ENCODE measurements at places on chromosomes 1 and 21.

GRCh38 chr1:173333581-173333980 is 126.5 kb upstream of the TNFSF4 start:
- no peak for DNase-seq

GRCh38 chr1:229478852-229479251 is 29.3 kb downstream of the NUP133 start:
- no peak for DNase-seq

DNA sequence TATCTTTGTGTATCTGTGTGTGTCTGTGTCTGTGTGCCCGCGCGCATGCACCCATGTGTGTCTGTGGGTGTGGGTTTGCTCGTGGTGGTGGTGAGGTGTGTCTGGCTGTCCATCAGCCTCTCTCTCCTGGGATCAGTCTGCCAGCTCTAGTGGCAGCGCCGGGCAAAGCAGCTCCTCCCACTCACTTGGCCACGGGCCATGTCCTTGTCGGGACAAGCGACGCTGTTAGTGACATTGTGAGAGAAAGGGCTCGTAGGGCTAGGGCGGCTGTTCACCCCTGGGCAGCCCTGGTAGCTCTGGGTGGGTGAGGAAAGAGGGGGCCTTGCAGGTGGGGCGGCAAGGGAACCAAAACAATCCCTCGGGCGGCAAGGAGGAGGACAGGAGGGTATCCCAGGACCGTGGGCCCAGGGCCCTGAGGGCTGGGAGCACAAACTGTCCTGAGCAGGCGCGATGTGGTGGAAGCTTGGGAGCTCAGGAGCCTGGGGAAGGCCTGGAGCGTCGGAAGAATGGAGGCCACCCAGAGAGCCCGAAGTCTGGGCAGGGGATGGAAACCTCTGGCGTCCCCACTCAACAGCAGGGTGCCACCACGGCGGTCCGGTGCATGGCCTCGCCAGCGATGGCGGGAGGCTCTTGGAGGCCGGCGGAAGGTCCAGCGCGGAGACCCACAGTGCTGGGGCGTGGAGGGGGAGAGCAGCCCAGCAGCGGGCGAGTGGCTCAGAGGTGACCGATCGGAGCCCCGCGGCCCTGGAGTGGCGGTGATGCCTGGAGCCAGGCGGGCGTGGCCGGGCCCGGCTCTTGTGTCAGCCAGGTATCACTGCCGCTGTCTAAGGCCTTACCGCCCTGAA is 140.5 kb downstream of the LIPI start:
- DNase-seq: no peak

GRCh38 chr1:94634977-94635416 is 93.4 kb upstream of the F3 start:
- DNase-seq: no peak

GRCh38 chr1:40389322-40389803 is 15.8 kb downstream of the SMAP2 start:
- DNase-seq: no peak

DNA sequence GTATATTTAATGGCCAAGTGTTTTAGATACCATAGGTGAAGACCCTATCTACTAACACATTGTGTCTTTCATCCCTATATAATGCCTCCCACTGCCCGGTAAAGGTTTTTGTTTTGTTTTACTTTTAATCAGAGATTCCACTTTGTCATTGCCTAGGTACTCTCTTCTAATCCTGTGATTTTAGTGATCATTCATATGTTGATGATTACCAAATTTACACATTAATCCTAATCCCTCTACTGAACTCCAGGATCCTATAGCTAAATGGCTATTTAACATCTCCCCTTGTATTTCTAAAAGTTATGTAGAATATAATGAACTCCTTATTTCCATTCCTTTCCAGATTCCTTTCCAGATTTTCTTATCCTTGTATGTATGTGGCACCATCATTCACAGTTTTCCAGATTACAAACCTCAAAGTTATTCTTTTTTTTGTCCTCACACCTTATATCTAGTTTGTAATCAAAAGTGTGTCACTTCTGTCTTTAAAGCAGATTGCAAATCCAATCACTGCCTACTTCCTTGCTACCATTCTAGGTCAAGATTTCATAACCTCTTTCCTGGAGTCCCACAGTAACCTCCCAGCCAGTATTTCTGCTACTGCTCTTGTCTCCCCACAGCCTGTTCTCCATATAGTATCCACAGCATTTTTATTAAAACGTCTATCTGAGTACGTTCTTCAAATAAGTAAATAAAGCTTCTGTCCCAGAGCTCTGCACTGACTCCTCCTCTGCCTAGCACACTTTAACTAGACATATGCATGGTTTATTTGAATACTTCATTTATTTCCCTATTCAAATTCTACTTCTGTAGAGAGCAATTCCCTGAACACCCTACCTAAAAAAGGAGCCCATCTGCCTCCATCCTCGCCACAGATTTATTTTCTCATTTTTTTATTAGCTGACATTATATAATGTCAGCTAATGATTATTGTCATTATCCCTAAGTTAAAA is 157.8 kb downstream of the KCNT2 start:
- DNase-seq: no peak

DNA sequence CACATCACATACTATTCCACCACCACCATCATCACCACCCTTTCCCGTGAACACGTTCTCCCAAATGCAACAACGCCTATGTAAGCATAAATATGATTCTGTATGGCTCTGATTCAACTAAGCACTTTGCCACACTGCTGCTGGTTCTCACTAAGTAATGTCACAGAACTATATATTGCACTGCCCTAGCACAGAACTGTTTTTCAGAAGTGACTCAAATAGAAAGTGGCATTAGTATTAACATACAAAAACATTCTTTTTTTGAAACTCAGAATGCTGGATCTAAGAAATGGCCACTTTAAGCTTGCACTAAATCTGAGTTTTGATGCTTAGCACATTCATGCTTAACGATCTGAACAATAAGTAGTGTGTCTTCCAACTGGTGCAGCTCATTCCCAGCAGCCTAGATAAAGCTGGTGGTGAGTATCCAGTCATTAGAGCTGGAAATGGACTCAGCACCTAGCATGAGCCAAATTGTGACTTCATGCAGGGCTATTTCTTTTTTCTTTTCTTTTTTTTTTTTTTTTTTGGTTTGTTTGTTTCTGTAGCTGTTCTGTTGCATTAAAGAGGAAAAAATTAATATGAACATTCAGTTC is 46.2 kb upstream of the ZC3H11B start:
- no peak for DNase-seq

DNA sequence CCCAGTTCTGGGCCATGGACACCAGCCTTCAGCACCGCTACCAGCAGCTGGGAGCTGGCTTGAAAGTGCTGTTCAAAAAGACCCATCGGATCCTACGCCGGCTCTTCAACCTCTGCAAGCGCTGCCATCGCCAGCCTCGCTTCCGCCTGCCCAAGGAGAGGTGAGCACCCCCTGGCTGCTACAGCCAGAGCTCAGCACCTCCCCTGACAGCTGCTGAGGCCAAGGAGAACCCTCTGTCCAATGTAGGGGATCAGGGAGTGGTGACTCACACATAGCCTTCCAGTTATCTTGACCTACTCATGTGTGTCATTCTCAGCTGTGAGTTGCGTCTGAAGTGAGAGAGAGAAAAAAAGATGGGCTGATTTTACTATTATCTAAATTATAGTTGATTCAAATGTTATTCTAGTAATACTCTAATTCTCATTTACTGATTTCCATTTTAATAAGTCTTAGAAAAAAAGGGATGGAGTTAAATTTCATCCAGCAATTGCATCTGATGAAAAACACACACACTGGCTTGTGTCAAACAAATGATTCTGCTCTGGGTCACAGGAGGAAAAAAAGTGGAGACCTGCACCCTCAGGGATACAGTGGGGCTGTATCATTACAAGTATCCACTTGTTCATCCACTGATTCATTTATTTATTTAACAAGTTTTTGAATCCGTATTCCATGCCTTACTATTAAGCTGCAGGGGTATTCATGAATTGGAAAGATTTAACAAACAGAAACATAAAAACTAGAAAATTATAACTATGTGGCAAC is 108.0 kb downstream of the BRINP2 start:
- no peak for DNase-seq

- peak; percentile 80 for DNase-seq
These were observed 59.9 kb downstream of the WNT9A start for GRCh38 chr1:227887697-227888403.

DNA sequence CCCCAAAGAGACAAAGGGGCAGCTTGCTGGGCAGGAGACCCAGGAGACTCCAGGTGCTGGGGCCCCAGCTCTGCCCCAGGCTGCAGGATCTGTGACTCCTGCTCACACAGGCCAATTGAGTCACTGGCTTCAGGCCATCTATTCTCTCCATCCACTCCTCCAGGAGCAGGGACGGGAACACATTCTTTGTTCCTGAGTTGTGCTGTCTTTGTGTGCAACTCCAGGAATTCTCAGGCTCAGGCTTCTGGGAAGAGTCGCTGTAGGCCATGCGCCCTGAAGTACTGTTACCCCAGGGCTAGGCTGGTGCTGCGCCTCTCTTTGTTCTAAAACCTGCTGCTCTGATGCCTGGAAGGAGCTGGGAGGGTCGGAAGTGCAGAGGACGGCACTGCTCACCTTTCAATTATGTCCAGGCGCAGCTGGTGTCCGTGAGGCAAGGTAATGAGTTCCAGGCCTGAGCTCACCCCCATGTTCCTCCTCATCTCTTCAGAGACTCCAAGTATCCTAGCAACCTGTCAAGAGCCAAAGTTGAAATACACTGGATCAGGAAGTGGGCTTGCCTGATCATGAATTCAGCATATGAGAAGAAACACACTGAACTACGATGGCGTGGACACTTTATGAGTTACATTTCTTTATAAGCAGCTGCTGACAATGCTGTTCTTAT is 105.9 kb downstream of the BCAR3 start:
- no peak for DNase-seq

DNA sequence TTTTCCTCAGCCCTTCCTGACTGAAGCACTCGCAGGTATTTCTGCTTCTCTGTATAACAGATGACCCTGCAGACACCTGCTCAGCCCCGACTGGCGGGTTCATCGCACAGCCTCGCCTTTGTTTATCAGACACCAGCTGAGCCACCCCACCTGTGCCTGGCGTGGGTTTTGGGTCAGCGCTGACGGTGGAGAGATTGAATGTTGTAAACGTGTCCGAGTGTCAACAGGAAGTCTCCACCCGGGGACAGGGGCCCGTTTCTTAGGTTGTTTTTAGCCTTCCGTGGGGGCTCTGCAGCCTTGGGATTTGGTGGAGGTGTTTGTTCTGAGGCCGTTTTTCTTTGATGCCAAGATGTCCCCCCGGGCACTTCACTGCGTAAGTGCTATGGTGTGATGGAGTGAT is 60.1 kb downstream of the COL18A1 start:
- no peak for DNase-seq

DNA sequence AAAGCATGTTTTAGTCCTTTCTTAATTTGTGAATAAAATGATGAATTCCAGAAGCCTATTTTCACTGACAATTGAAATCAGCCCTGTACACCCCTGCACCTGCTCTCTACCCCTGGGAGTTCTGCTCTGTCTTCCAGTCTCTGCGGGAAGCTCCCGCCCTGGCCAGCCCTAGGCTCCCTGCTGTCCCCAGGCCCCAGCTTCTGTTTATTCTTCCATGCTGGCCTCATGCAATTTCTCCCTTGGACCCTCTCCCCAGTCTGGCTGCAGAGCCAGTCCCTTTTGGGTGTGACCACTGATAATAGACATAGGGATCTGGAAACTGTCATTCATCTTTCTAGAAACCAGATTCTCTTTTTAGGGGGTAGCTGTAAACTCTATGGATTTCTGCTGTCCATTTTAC is 258.6 kb downstream of the GRIK3 start:
- no peak for DNase-seq

GRCh38 chr1:152071123-152071522 is 17.7 kb downstream of the TCHHL1 start:
- no peak for DNase-seq

- DNase-seq: no peak
These were observed 20.6 kb upstream of the BACE2 start for GRCh38 chr21:41147096-41147978.

- DNase-seq: no peak
These were observed 77.3 kb downstream of the UBIAD1 start for GRCh38 chr1:11350265-11350664.

DNA sequence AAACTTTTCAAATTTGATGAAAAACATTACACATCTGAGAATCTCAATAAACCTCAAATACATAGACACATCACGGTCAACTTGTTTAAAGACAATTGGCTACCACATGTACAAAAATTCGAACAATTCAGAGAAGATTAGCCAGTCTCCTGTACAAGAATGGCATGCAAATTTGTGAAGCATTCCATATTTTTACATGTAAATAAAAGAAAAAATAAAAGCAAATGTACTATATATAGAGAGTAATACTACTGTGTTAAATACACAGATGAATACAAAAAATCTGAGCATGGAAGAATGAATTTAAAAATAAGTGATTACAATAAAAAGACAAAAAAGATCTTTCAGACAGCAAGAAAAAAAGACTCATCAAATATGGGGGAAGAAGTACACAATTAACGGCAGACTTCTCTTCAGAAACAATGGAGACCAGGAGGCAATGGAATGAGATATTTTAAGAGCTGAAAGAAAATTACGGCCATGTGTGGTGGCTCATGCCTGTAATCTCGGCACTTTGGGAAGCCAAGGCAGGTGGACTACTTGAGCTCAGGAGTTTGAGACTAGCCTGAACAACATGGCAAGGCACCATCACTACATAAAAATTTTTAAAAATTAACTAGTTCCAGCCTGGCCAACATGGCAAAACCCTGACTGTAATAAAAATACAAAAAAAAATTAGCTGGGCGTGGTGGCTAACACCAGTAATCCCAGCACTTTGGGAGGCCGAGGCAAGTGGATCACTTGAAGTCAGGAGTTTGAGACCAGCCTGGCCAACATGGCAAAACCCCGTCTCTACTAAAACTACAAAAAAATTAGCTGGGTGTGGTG is 23.2 kb downstream of the HAX1 start:
- DNase-seq: no peak

DNA sequence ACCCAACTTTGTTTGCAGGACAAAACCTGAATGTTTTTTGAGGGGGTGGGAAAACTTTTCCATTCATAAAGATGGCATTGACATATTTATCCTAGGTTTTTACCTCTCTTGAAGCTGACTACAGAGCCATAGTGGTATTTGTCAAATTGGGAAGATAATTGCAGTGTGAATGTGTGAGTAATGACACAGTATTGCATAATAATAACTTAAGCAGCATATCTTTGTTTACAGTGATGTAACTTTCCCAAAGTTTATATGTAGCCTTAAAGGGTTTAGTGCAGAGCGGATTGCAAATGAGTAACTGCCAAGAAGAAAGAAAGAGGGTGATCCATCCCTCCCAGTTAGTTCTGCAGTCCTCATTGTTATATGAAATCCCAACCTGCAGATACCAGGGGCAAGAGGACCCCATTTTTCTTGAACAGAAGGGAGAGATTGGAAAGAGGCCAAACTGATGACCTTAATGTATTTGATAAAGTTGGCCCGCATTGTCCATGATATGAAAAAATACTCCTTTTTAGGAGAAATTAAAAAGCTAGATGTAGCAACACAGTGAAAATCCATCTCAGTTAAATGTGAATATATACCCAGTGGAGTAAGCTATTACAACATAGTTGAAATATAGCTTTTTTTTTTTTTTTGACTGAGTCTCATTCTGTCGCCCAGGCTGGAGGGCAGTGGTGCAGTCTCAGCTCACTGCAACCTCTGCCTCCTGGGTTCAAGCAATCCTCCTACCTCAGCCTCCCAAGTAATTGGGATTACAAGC is 23.7 kb upstream of the NFIA start:
- no peak for DNase-seq

Measured in sciatic nerve (tissue), 2 donors.